ENCODE measurements at places on chromosomes 4 and X.

DNA sequence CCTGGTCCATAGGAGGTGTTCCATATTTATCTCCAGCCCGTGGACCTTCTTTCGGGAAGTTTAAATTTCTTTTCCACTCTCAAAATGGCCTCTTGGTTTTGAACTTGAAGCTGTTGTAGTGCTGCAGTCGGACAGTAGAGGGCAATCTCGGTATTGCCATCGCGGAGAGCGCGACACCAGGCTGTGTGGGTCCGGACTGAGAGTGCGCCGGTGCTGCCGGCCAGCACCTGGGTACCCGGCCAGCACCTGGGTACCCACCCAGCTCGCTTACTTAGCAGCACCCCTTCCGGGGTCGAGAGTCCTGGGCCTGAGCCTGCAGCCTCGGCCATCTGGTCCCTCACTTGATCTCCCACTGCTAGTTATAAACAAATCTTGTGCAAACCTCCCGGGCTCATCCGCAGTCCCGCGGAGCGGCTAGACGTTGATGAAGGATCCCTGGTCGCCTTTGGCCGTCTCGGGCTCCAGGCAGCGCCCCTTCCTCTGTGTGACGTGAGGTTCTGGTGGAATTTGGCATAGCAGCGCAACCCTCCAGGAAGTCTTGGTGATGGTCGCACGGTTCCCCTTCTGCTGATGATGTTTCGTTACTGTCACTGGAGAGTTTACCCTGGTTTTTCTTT is 18.0 kb downstream of the FAM9A start:
- no peak for DNase-seq

- DNase-seq = no peak
These were observed 52.6 kb upstream of the DCTD start for GRCh38 chr4:182969651-182970279.

DNA sequence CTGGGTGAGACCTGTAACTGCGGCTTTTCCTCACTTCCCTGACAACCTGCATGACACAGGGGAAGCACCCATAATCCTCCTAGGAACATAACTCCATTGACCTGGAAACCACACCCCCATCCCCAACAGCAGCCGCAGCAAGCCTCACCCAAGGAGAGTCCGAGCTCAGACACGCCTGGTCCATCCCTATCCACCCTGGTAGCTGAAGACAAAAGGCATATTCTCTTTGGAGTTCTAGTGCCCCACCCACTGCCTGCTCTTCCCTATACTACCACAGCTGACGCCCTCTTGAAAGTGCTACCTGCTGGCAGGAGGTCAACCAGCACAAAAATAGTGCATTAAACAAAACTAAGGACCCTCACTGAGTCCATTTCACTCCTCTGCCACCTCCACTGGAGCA is 1080.9 kb upstream of the IGFBP7 start:
- DNase-seq = no peak

DNA sequence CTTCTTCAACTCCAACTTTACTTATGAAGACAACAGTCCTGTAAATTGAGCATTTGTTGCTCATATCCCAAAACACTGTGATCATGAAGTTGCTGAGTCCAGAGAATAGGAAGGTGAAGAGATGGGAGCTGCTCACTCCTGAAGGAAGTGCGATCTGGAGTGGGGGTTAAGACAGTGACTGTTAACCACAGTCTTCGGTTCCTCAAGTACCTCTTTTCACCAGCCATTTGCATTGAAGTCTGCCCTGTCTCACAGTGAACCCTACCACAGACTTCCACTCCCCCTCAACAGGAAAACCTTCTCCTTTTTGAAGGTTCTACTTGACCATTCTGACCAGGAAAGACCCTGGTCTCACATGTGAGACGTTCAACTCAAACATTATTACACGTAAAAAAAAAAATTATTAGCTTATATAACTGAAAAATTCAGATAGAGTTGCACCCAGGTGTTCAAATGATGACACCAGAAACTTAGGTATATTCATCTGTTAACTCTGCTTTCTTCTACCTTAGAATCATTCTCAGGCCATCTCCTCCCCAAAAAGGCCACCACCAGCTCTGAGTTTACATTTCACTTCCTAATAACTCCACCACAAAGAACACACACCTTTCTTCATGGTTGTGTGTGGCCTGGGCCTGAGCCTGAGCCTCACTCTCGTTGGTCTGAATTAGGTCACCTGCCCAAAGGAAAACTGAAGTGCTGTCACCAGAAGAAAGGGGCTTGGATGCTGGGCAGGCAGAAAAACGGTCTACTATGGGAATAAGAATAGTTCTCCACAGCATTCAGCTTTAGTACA is 199.2 kb downstream of the DCTD start:
- DNase-seq = no peak

Measured in T-cell (primary cell).